ENCODE measurements at places on chromosomes 6 and 20.

- no peak overlapping the region for H3K4me3 ChIP-seq
- no peaks in the 10 kb centered on the region for H3K4me1 ChIP-seq
- H3K27ac ChIP-seq: no peak overlapping the region
- no peak for DNase-seq
Observed at GRCh38 chr6:79755967-79756366, 124.8 kb downstream of the SH3BGRL2 start.

DNA sequence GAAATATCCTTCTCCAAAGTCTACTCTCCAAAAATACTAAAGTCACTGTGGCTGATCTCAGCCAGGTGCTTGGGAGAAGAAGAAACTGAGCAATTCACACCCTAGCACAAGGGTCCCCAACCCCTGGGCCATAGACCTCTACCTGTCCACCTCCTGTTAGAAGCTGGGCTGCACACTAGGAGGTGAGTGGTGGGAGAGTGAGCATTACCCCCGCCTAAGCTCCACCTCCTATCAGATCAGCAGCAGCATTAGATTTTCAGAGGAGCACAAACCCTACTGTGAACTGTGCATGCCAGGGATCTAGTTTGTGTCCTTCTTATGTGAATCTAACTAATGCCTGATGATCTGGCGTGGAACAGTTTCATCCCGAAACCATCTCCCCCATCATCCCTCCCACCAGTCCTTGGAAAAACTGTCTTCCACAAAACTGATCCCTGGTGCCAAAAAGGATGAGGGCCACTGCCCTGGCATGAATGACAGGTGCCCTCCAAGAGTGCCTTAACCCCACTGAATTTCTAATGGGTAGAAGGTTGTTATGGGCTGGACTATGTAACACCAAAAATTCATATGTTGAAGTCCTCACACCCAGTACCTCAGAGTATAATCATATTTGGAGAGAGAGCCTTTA lies 109.2 kb upstream of the CDYL start:
- H3K27ac ChIP-seq: no peak overlapping the region
- no peaks in the 10 kb centered on the region for H3K4me1 ChIP-seq
- H3K36me3 ChIP-seq: no peaks in the 10 kb centered on the region

DNA sequence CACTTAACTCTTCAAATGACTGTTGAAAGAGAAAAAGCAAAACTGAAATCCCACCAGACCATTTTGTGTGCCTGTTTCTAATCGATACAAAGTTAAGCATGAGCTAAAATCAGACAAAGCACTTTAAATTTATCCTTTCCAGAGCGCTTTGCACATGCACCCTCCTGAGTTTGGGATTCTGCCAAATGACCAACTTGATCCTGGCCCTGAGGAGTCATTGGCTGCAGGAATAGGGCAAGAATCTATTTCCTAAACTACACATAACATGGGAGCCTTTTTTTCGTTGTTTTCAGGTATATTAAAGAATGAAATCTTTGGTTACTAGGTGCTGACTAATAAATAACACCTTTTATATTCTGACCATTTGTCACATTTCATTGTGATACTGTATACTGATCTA lies 23.8 kb upstream of the MTHFD1L start:
- H3K4me3 ChIP-seq: no peak overlapping the region
- peaks cover 23% of the 10 kb centered on the region for H3K27me3 ChIP-seq
- no peaks in the 10 kb centered on the region for H3K4me1 ChIP-seq
- no peak overlapping the region for H3K27ac ChIP-seq

DNA sequence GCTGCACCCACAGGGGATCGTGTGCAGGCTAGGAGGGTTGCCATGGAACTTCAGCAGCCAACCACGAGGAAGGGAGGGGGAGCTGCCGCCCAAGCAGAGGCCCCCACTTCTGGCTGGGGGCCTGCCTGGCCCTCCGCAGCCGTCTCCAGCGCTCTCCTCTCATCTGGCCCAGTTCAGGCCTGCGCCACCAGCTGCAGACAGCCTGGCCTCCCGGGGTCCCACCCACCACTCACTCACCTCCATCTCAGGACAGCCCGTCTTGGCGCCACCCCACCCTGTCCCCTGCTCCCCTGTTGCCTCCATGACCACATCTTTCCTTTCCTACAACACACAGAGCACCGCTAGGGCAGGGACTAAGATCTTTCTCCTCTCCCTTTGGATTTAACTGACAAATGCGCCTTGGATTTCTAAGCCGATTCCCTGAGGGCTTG lies 98.7 kb downstream of the ANKRD60 start:
- H3K4me1 ChIP-seq: no peaks in the 10 kb centered on the region
- no peak overlapping the region for H3K4me3 ChIP-seq
- no peaks in the 10 kb centered on the region for H3K36me3 ChIP-seq
- no peak overlapping the region for H3K27ac ChIP-seq

All from activated T-helper 1 cell treated with anti-CD3 and anti-CD28 coated beads, Interleukin-12 subunit alpha, Interleukin-12 subunit beta, Interleukin-2, Interleukin-4 antibody, amounts not matched to agents 30 ng/mL and 10 ng/mL and 1 ng/mL, durations not matched to agents 14 hours and 24 hours and 36 hours (primary cell).